ENCODE measurements at places on chromosomes 4 and X.
A peak's percentile ranks its signal among the peaks of the same experiment; 100 is the strongest.

DNA sequence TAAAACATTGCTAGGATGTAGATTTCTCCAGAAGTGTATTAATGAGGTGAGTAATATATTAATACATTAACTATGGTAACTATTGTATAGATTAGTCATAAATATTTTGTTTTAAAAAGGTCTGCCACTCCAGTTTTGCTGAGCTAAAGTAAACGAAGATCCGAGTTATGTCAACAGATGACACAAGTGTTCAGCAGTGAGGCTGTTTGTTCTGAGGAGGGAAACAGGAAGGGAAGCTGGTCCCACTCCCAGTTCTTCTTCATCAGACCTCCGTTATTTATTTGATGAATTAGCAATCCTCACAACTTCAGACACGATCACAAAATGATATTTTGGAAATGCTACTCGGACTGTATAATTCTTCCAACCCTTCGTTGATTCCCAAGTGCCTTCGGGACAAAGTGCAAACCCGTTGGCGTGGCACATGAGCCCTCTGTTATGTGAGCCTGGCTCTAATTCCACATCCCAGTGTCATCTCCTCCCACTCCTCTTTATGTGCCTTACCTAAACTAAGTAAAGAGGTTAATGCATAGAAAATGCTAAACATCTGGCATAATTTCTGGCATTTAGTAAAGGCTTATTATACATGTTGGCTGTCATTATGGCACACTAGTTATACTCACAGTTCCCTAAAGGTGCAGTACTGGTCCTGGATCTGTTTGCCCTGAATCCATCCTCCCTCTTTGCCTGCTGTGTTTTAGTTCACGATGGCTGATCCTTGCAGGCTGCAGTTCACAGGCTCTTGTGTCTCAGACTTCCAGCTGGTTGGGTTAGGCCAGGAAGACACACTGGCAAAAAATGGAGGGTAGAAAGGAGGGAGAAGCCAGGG is 190.6 kb upstream of the LNX1 start:
- peak; percentile 66 for DNase-seq

DNA sequence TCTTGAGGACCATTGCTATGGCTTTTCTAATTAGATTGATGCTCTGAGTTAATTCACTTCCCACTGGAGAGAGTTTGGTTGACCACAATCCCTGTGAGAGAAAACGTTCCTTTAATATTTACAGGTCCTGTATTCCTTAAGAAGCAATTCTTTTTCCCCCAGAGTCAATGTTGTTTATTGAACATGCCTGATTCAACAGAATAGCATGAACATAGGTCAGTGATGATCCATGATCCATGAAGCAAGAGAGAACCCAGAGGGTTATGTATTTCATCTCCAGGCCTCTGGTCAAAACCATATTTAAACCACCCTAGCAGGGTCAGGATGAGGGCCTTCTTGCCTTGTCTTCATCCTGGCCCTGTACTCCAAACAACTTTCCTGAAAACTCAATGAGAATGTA is 39.4 kb upstream of the EFHC2 start:
- no peak for DNase-seq

DNA sequence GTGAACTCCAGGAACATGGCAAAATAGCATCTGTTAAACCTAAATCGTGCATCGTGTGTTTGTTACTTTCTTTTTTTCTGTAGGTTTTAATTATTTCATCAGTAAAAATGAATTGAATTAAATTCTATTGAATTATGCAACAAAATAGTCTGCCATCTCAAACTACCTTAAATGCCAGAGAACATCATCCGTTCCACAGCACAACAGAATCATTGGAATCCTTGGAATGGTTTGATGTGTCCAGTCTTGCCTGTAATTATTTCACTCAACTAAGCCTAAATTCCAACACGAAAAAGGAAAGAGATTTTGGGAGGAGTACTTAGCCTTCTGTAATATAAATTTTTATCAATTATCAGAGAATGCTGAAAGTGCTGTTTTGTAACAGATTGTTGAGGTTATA is 17.1 kb upstream of the SLC7A11 start:
- DNase-seq, result no peak

DNA sequence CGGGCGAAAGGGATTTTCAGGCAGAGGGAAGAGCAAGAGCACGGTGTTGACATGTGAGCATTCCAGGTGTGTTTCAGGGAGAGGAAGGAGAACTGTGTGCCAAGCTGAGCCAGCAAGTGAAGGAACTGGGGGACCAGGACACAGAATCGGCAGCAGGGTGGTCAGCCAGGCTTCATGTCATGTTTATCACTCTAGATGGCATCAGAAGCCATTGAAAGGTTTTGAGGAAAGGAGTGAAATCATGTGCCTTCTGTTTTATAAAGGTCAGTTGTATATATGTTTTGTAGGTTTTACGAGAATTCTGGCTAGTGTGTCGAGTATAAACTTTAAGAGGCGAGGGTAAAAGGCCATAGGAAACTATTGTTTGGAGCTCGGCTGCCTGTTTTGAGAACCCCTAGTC is 682.3 kb downstream of the TRIML1 start:
- DNase-seq, result no peak

DNA sequence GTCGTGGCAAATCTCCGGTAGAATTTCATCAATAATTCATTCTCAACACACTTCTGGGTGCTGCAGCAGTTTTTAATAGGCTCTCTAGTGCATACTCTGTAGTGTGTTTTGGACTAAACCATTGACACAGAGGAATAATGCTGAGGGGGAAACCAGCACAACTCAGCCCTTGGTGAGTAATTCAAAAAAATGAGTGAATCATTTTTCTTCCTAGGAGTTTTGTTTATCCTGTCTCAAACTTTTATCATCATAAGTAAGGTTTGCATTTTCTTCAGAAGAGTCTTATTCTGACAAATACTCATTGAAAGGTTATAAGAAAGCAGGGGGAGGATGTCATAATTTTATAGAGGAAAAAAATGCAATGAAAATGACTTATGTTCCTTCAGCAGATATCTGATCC is 2542.7 kb downstream of the PCDH7 start:
- DNase-seq, result no peak

GRCh38 chr4:38242822-38243387 is 282.7 kb downstream of the PTTG2 start:
- DNase-seq, result no peak

DNA sequence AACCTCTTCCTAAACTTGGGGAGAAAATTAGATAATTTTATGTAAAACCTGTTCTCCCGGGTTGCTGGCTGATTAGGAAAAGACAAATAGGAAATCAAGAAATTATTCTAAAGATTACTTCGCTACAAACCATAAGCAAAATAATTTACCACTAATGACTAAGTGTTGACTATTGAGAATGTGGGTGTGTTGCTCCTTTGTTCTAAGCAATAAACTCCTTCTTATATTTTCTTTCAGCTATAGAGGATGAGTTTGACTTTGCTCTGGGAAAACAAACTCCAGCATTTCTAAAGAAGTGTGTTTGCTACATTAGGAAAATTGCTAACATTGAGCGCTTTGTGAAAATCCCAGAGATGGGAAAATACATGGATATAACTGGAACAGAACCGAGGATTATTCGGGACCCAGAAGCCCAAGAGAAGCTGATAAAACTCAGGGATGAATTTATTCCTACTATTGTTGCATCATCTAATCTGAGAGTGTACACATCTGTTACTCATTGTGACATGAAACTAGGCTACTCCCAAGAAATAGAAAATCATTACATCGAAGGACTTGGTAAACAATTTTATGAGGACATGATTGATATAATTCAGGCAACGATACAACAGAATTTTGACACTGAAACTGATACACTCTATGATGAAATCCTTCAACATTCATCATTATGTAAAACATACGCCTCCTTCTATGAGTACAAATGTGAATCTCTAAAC is 194.2 kb downstream of the NWD2 start:
- no peak for DNase-seq

- no peak for DNase-seq
Measured at GRCh38 chrX:17527922-17528321, 152.9 kb downstream of the NHS start.

DNA sequence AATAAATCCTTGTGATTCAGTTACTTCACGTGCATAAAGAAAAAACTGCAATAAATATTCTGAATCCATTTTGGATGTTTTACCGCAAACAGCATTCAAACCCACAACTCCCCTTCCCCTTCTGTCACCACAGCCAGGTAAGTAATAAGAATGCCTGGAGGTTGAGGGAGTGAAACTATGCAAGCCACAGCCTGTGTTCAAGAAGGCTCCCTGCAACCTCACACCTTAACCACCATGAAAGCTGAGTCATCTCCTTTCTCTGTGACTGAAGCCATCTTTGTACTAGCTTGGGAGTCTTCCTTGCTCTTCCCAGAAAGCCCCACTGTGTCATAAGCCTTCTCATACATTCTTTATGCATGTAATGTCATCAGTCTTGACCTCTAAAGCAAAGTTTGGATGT is 297.0 kb upstream of the PUDP start:
- no peak for DNase-seq

GRCh38 chr4:89193843-89194242 is 82.5 kb downstream of the TIGD2 start:
- no peak for DNase-seq

DNA sequence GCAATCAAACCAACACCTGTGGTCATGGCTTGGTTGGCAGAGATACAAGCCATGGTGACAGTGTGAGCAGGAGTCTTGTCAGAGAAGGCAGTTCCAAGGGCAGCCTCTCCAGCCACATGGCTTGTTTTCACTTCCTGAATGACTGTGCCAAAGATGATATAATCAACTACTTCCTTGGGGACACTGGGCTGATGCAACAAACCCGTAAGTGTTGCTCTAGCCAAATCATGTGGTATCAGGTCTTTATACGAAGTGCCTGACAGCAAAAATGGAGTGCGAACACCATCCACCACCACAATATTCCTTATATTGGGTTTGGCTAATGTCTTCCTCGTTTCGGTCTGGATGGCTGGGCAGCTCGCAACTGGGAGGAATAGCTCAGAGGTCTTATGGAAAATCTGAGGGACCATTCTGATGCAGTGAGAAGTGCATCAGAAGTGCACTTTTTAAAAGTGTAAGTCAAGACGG is 922.0 kb downstream of the NLGN4X start:
- DNase-seq, result no peak

DNA sequence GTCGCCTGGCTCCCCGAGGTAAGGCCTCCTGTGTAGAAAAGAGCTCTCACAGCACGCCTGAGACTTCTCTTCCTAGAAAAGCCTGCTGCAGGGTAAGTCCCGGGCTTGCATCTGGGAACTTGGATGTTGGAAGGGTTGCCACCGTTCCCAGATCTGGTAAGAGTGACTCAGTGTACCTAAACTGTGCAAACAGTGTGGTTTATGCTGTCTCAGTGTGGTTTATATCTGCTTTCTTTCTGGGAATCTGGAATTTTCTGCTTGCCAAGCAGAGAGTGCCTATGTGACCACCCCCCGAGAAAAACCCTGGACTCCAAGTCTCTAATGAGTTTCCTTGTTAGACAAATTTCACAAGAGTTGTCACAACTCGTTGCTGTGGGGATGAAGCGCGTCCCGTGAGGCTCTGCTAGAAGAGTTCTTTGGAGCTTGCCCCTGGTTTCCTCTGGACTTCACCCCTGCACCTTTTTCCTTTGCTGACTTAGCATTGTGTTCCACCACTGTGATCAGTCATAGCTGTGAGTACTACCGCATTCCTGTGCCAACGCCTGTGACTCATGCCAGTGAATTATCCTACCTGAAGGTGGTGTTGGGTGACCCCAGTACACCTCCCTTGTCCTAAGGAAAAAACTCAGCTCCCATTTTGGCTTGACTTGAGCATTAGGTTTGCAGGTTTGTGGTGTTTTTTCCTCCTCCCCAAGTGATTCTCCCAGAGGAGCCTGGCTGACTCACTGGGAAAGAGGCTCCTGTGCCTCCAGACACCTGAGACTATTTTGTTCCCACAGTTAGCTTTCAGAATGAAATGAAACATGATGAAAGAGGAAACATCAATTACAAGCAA is 14.5 kb downstream of the SLC2A9 start:
- peak; percentile 83 for DNase-seq

DNA sequence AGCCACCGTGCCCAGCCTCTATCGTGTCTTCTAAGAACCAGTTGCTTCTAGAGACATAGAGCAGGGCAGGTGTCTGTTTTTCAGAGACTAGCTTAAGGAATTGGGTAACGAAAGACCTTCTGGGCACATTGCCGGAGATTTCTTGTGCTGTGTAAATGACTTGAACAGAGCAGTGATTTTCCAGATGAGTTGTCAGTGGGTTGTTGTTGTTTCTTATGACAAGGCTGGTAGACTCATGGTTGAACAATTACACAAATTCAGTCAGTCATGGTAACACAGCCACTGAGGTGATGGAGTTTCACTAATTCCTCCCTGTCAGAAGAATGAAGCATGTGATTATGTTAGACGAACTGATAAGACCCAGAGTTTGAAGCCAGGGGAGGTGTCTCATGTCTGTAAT is 20.5 kb upstream of the DDX3X start:
- DNase-seq, result no peak

DNA sequence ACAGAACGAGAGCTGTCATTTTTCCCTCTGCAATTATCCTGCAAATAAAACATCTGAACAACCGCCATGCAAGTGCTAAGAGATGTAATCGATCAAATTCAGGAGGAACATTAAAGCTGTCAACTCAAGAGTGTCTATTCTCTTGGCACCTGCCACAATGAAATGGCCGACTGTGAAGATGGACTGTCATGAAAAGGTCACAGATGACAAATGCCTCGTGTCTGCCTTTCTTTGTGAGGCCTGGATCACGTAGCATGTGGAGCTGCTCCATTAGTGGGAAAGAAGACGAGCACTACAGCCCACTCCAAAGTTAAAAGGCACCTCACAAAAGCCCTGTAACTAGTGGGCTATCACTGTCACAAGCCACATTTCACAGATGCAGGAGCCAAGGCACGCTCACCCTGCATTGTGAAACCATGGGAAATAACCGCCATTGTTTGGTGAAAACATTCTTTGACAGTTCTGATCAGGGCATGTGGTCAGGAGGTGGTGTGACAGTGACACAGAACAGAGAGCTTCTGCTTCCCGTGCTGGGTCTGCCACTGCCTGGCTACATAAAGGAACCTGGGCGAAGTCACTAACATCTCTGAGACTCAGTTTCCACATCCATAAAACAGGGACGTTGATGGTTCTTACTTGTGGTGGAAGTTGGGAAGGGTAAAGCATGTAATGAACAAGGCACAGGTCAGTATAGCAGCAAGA is 98.9 kb downstream of the EVC2 start:
- no peak for DNase-seq

DNA sequence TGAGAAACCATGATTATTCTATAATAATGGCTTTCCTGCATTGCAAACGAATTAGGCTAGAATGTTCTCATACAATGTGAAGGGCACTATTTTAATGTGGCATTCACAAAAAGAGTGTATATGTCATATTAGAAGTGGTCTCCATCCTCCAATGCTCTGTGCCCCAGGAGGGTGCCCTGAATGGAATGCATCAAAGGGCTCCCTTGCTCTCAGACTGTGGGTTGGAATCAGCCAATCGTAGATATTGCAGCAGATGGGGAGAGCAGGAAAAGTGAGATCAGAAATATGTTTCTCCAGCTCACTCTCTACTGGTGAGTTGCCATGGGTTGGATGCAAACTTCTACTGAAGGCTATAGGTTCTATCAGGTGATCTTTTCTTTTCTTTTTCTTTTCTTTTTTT is 11.9 kb upstream of the NSUN7 start:
- no peak for DNase-seq

GRCh38 chr4:102299354-102300107 is 45.8 kb downstream of the SLC39A8 start:
- DNase-seq, result peak; percentile 21
